ENCODE measurements at places on chromosomes 7 and 10.

DNA sequence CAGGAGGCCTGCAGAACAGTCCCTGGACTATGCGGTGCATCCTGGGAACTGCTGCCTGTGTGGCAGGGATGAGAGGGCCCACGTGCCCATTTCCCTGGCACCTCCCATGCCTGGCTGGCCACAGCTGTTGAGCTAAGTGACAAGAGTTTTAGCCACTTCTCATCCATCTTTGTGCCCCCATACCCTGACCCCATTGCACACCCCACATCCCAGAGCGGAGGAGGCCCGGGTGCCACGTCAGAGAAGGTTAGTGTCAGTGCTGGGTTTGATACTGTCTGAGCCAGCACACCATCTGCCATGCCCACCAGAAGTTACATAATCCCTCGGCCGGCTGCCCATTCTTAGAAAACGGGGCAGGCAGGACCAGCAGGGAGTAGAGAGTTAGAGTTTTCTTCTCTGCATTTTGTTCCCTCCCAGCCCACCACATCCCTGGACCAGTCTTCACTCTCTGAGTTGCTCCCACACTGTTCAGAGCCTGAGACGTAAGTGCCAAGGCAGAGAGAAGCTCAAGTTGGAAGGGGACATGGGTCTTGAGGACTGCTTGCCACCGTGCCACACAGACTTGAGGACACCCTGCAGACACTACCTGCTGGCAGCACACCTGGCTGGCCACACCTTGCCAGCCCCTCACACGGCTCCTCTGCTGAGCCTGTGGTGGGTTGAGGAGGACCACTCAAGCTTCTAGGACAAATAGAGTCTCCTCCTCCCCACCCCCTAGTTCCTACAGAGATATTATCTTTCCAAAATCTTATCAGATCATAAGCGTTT is 13.1 kb downstream of the UNC5B start:
- no peak for DNase-seq

GRCh38 chr10:74851831-74852230 is 25.4 kb downstream of the KAT6B start:
- DNase-seq, result no peak

DNA sequence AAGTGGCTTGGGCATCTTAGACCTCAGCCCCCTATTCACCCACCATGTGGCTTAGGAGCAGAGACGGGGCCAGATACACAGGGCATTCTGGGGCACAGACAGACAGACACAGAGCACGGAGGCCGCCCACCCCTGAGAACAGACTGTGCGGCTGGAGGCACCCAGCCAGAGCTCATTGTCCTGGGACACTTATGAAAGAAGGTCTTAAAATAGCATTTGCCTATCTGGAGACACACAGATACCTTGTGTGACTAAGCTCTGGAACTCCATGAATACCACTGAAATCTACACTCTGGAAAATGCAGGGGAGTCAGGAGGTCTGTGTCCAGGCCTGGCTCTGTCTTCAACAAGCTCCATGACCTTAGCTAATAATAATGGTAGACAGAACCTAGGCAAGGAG is 41.4 kb upstream of the ADO start:
- no peak for DNase-seq

DNA sequence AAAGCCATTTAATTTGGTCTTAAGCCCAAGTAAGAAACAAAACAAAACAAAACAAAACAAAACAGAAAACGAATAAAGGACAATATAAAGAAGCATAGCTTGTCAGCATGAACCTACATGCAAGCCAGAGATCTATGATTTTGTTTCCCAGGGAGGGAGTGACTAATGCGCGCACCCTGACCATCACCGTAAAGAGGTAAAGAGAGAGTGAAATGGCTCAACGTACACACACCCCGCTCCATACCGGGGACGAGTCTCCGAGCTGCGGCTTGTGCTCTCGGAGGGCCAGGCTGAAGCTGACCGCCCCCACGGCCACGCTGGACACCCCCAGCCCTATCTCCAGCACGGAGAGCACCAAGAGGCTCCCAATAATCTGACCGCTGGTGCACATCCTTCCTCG is 1.1 kb downstream of the TMEM196 start:
- DNase-seq, result no peak

GRCh38 chr10:48700493-48700892 is 15.8 kb downstream of the WDFY4 start:
- DNase-seq, result no peak

GRCh38 chr10:18675086-18675801 is 16.0 kb downstream of the ARL5B start:
- no peak for DNase-seq

- no peak for DNase-seq
Measured at GRCh38 chr10:19250546-19250945, 201.9 kb downstream of the MALRD1 start.

DNA sequence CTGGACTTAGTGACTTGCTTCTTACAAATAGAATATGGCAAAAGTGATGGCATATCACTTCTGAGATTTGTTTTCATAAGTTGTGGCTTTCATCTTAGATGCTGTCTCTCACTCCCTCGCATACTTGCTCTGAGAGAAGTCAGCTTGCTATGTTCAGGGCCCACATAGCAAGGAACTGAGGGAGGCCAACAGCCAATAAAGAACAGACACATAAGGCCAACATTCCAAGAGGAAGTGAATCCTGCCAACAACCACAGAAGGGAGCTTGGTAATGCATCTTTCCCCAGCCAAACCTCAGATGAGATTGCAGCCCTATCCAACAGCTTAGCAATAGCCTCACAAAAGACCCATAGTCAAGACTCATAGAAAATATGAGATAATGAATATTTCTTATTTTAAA is 39.2 kb upstream of the DMTF1 start:
- DNase-seq, result no peak

- no peak for DNase-seq
Measured at GRCh38 chr10:132786476-132786883, 533 bp upstream of the NKX6-2 start.

Measured in activated gamma-delta T cell treated with anti-CD3 and anti-CD28 coated beads, Interleukin-2, amount 50 U/mL, for 16 hours (primary cell).